ENCODE measurements at places on chromosomes 7 and 10.

- peak; percentile 58 for ATAC-seq
Observed at GRCh38 chr7:112770051-112770450, 20.1 kb downstream of the TMEM168 start.

DNA sequence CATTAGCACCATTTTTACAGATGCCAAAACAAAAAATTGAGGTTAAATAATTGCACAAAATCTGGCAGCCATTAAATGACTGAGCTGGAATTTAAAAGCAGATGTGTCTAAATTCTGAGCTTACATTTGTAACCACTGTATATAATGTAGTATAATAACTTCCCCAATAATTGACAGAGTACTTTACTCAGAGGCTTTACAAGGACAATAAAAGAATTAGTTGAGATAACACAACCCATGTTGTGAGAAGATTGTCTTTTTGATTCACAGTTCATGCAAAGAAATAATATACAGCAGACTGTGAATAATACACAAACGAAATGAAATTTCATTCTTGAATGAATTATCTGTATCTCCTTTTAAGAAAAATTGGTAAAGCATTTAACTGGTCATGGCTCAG lies 417.1 kb downstream of the AUTS2 start:
- ATAC-seq, result no peak

DNA sequence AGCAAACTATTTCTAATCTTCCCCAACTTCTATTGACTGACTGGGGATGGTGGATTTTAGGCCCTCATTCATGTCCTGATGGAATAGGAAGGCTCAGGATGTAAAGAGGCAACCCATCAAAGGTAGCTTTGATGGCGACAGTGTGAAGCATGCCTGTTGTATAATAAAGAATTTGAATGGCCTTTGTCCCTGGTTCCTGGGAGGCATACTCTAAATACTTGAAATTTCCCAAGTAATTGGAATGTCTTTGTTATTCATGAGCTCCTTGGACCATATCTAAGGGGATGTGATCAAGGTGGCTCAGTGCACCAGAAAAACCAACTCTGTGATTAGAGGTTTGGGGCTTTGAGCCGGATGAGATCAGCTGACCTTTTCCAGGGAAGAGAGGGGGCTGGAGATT lies 264.5 kb upstream of the NEBL start:
- no peak for ATAC-seq

DNA sequence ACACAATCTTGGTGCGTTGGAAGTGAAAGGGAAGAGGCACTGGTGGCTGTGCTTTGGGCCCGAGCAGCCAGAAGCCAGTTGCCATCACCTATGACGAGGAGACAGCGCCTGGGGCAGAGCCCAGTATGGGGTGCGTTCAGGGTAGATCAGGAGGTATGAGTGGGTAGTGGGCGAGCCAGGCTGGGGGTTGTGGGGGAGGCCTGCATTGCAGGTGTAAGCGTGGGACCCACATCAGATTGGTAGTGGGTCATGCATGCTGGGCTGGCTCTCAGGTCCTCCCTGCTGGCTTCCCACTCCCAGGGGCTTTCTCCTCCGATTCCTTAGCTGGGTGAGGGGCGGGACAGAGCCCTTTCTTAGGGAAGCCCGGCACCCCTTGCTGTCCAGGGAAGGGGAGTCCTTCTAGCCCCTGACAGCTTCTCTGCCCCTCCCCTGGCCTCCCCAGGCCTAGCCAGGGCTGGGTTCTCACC lies 445 bp upstream of the PVRIG start:
- no peak for ATAC-seq

- ATAC-seq, result no peak
Observed at GRCh38 chr10:17134282-17134681, 4.7 kb upstream of the CUBN start.

DNA sequence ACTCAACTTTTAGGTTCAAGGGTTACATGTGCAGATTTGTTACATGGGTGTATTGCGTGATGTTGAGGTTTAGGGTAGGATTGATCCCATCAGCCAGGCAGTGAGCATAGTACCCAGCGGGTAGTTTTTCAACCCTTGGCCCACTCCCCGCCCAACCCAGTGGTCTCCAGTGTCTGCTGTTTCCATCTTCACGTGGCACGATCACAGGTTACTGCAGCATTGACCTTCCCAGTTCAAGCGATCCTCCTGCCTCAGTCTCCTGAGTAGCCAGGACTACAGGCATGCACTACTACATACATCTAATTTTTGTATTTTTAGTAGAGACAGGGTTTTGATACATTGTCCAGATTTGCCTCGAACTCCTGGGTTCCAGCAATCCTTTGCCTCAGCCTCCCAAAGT lies 905.7 kb upstream of the ZNF722 start:
- no peak for ATAC-seq

GRCh38 chr7:69966766-69967591 lies 368.7 kb downstream of the AUTS2 start:
- peak; percentile 83 for ATAC-seq

GRCh38 chr7:45050198-45050597 lies 38.6 kb downstream of the NACAD start:
- no peak for ATAC-seq

GRCh38 chr10:63129888-63130287 lies 3.2 kb upstream of the NRBF2 start:
- ATAC-seq, result no peak

DNA sequence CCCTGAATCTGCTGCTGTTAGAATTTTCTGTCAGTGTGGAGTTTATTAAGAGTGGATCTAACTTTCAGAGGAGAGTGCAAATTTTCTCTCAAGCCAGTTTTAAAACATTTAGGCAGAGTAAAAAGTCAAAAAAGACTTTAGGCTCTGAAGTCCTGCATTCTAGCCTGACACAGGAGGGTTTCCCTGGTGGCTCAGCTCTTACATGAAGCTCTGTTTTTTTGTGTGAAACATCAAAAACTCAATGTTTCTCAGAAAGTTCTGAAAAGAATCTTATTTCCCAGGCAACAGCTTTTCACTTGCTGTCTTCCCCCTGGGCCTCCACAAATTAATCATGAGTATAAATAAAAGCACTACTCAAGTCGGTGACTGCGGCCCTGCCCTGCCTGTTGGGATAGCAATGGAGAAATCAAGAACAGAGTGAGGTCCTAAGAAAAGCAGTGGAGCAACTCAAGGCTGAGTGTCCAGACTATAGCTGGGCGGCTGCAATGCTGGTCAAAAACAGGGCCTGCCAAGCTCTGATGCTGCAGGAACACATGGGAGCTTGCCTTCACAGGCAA lies 22.3 kb upstream of the WDR11 start:
- no peak for ATAC-seq

GRCh38 chr10:124101351-124101750 lies 8.0 kb upstream of the CHST15 start:
- ATAC-seq, result no peak

- no peak for ATAC-seq
Observed at GRCh38 chr7:84822941-84823510, 363.8 kb downstream of the SEMA3D start.

DNA sequence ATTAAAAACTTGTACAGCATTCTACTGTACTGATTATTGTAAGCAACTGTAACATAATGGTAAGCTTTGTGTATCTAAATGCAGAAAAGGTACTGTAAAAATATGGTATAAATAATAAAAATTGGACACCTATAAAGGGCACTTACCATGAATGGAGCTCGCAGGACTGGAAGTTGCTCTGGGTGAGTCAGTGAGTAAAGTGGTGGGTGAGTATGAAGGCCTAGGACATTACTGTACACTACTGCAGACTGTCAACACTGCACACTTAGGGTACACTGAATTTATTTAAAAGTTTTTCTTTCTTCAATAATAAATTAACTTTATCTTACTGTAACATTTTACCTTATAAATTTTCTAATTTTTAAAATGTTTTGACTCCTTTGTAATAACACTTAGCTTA lies 118.6 kb upstream of the ASAH2 start:
- ATAC-seq, result no peak

DNA sequence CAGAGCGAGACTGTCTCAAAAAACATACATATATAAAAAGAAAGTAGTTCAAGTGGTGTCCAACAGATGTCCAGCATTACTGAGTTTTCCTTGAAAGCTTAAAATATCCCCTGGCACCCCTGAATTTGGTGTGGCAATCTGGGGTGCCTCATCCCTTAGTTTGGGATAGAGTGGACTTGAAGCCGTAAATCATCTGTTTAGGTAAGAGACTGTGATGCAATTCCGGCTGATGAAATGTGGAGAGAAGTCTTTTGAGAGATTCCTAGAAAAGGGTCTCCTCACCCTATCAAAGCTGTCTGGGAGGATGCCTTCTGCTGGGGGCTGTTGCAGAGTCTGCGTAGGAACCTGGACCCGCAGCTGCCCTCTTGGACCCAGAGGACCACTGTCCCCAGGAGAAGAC lies 408.0 kb downstream of the RPS24 start:
- ATAC-seq, result no peak

- no peak for ATAC-seq
Observed at GRCh38 chr7:91789558-91789957, 90.9 kb downstream of the MTERF1 start.

- no peak for ATAC-seq
Observed at GRCh38 chr10:76488602-76489001, 1057.2 kb downstream of the LRMDA start.

DNA sequence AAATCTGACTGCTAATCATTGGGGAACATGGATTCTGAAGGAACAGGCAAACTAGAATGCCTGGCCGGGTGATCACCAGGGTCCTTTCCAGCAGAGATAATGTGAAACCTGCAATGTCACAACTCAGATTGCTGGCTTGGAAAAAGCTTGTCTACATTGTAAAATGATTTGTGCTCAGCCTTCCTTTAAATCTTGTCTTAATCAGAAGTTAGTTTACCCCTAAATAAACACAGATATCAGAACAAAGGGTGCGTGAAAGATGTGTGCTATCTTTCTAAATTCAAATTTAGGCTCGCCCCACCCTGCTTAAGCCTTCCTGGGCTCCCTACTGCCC lies 26.3 kb downstream of the COBL start:
- no peak for ATAC-seq

DNA sequence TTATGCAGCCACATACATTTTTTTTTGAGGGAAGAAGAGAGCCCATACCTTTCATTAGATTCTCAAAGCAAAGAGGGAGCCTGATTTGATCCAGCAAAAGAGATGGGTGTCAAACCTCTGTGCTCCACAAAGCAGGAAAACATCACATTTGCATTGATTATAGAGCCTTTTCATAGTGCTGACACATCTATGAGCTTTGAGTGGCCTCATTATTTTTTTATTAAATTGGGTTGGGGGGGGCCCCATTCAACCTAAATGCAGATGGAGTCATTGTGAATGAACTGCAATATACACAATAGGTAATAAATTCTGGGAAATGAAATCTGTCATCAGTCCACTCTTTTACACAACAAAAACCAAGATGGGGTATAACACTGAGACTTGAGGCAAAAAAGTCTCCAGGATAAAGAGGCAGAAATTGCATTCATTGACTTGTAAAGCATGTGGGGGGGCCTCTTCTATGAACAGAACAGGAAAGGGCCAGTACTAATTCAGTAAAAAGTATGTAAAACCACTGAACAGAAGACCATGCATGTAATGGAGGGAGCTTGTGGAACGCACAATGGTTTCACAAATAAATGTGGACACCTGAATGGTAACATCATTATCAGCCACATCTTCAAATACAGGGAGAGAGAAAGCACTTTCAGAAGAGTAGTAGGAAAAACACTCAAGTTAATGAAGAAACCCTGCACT lies 17.7 kb upstream of the ASB4 start:
- no peak for ATAC-seq

GRCh38 chr7:86942995-86943394 lies 116.5 kb downstream of the ELAPOR2 start:
- no peak for ATAC-seq

DNA sequence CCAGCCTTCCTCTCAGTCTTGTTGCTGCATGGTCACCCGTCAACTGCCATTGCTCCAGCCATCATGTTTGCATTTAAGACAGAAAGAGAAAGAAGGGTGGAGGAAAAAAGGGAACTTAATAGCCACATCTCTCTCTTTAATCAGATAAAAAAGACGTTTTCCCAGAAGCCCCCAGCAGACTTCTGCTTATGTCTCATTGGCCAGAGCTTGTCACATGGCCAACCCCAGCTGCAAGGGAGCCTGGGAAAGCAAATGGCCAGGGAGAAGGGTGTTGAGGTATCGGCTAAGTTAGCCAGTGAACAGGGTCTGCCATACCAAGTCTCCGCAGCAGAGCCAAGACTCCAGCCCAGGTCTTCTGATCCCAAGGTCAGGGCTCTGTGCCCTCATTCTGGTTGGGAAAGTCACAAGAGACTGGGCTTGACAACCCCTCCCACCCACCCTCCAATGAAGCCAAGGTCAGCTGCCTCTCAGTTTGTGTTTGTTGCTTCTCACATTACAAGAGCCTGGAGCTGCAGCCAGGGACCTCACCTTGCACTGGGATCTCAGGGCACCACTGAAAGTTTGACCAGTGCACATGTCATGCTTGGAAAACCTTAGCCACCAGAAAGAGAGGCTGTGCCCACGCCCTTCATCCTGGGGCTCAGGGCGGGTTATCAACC lies 80.3 kb upstream of the LYZL2 start:
- no peak for ATAC-seq

- no peak for ATAC-seq
Observed at GRCh38 chr10:108709927-108710722, 1213.2 kb downstream of the XPNPEP1 start.

- no peak for ATAC-seq
Observed at GRCh38 chr10:88617772-88618300, 31.3 kb downstream of the LIPJ start.

DNA sequence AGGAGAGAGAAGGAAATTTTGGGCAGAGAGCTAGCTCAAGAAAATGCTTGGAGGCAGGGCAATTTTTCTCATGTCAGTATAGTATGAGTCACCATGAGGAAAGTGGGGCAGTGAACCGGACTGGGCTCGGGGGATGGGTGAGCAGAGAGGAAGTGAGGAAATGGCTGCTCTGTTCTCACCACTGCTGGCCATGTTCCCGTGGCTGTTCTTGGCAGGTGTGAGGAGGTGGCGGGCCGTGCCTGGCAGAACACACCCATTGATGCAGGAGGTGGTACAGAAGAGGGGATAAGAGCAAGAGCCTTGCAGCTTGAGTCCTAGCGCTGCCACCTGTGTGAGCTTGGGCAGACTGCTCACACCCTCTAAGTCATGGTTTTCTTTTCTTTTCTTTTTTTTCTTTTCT lies 304.4 kb upstream of the LYZL1 start:
- peak; percentile 97 for ATAC-seq

GRCh38 chr10:112022196-112022595 lies 161.4 kb downstream of the GPAM start:
- ATAC-seq, result no peak

- peak; percentile 60 for ATAC-seq
Observed at GRCh38 chr10:100009793-100010676, at the start of gene DNMBP. TSS of gene DNMBP (minus strand) at chr10:100009947. CDS start at chr10:99972124, 37,823 bp downstream.

DNA sequence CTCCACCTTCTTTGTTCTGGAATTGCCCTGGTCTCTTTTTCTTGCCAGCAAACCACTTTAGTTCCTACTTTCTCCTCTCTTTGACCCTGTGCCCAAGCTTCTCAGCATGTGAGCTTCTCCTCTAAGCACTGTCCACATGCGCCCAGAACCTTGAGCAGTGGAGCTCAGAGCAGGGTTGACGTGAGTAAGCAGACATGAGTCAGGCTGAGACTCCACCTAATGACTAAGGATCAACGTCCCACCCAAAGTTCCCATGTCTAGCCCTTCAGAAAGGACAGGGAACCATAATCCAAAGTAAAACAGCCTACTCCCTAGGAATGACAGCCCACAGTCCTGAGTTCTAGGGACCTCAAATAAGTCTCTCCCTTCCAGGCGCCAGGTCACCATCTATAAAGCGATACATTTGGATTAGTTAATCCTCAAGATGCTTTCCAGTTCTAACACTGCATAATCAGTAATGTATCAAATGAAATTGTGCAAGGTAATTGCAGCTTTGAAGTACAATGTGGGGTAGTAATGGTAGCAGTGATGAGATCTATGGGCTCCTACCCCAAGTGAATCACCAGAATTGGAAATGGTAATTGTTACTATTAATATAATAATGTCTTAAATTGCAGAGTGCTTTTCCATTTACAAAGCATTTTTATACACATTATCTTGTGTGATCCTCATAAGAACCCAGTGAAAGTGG lies 44.5 kb downstream of the KCNMA1 start:
- ATAC-seq, result peak; percentile 84
